T-helper 17 cell (primary cell): ENCODE measurements at places on chromosomes 6 and 20. TPM values are rescaled to one million over a fixed set of nuclear protein-coding genes. Genes with fewer than 3 reads are reported as not detected.

DNA sequence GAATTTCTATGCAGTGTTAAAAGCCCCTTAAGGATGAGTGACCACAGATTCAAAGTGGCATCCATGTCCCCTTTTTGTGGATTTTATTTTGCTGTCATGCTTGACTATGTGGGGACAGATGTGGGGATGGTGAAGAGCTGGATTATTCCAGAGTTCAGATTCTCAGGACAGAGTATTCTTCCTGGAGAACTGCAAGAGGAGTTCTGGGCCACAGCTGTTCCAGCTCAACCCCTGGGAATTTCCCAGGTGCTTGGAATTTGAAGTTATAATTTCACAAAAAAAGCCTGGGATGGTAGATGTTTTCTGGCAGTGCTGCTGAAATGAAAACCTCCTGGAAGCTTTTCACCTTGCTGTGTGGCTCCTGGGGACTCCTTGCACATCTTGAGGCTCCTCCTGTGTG, 671.8 kb upstream of the MARCKS start:
- no peaks in the 10 kb centered on the region for H3K36me3 ChIP-seq
- H3K4me1 ChIP-seq: no peaks in the 10 kb centered on the region
- no peak overlapping the region for H3K27ac ChIP-seq
- DNase-seq: no peak
- H3K4me3 ChIP-seq: no peak overlapping the region

DNA sequence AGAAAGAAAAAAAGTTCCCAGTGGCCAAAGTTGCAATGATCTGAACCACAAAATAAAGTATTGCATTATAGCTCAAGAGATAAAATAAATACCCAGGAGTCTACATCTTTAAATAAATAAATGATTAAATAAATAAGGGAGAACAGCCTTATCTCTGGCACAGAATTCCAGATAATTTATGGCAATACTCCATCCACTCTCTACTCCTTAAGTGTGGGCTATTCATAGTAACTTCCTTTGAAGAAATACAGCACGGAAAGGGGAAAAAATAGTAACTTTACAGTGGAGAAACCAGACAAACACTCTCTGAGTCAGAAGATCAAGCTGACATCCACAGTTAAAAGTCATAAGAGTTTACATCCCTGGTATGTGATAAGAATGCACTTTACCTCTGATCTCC, 11.6 kb downstream of the AURKA start:
- peaks cover 3% of the 10 kb centered on the region for H3K36me3 ChIP-seq
- peaks cover 8% of the 10 kb centered on the region for H3K4me1 ChIP-seq
- no peaks in the 10 kb centered on the region for H3K27me3 ChIP-seq
- DNase-seq: no peak
- H3K27ac ChIP-seq: no peak overlapping the region

- peak overlapping the region; percentile 21 for H3K27ac ChIP-seq
- no peak for DNase-seq
- peaks cover 10% of the 10 kb centered on the region for H3K36me3 ChIP-seq
- no peak overlapping the region for H3K4me3 ChIP-seq
- H3K27me3 ChIP-seq: no peaks in the 10 kb centered on the region
These were observed 36.5 kb downstream of the RARS2 start for GRCh38 chr6:87553159-87553765.

DNA sequence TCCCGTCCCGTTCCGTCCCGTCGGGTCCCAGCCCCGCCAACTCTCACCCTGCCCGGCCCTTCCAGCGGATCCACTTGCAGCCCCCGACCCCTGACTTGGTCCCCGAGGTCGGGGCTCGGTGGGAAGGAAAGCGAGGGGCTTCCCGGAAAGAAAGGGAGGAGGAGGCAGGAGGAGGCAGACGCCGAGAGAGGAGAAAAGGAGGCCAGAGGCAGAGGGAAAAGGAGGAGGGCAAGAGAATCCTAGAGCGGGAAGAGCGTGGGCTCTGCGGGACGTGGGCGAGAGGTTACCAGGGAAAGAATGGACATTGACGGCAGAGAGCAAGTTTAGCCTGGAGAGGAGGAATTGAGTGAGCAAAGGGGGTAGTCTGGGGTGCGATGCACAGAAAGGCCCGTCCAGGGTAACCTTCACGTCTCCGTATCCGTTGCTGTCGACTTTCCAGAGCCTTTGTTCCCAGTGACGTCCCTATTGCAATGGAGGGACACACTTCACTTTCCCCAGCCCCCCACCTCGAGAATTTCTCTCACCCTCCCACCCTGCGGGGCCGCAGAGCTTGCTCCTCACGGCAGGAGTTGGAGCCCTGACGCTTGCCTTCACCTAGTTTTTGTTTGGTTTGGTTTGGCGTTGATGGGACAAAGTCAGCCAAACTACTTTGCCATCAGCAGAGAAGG, 477 bp upstream of the MOXD1 start:
- peaks cover 4% of the 10 kb centered on the region for H3K4me1 ChIP-seq
- H3K4me3 ChIP-seq: peak overlapping the region; percentile 53
- H3K27ac ChIP-seq: no peak overlapping the region
- H3K36me3 ChIP-seq: peaks cover 2% of the 10 kb centered on the region
- no peak for DNase-seq

GRCh38 chr6:40907198-40907701, 131.8 kb downstream of the UNC5CL start:
- no peaks in the 10 kb centered on the region for H3K4me1 ChIP-seq
- H3K27me3 ChIP-seq: peaks cover 36% of the 10 kb centered on the region
- no peak overlapping the region for H3K4me3 ChIP-seq
- H3K27ac ChIP-seq: no peak overlapping the region

DNA sequence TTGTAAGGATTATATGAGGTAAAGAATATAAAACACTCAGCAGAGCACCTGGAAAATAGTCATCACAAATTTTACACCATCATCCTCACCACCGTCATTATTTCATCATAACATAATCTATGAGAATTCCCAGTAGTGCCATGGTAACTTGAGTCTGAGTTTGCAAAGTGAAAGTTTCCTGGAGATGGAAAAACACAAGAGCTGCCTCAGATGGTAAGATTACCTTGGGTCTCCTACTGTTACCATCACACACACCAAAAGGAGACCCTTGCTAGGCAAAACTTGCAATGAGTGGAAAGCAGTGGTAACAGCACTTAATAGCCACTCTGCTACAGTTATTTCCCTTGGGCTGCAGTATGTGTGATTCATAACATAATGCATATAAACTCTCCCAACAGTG, 589.8 kb downstream of the RNF144B start:
- no peak overlapping the region for H3K27ac ChIP-seq
- no peaks in the 10 kb centered on the region for H3K27me3 ChIP-seq
- no peak for DNase-seq
- H3K4me1 ChIP-seq: no peaks in the 10 kb centered on the region
- H3K4me3 ChIP-seq: no peak overlapping the region

DNA sequence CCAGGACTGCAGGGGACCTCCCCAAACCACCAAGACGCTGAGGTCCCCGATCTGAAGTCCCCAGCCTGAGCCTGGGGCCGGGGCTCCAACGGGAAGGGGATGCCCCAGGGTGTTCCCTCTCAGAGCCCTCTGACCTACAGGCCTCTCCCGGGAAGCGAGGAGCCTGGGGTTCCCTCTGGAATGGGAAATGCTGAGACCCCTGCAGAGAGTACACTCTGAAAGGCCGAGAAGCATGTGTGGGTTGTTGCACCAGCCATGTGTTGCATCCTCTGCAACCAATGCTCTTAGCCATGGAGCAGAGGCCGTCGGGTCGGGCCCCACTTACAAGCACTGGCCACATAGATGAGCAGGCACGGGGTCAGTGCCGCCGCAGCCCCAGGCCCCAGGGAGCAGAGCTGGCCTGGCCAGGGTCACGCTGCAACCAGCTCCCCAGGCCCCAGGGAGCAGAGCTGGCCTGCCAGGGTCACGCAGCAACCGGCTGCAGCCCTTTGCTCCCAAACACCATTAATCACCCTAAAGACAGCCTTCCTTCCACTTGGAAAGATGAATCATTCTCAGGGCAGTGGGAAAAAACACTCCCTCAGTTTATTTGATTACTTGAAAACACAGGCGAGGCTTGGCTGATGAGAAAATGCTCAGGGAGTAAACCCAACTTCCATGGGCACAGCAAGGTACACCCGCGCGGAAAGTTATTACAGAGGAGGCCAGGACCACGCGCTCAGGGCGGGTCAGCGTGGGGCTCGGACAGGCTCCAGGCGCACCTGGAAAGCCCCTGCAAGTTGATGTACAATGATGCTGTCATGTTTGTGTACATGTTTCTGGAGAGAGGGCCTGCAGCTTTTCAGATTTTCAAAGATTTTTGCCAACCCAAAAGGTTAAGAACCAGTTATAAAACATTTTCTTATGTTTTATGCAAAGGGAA, 78.0 kb upstream of the AFDN start:
- peaks cover 49% of the 10 kb centered on the region for H3K27me3 ChIP-seq
- H3K27ac ChIP-seq: no peak overlapping the region
- no peak overlapping the region for H3K4me3 ChIP-seq
- H3K4me1 ChIP-seq: no peaks in the 10 kb centered on the region

GRCh38 chr20:41276317-41276751, 41.2 kb downstream of the ZHX3 start:
- H3K27me3 ChIP-seq: no peaks in the 10 kb centered on the region
- H3K4me3 ChIP-seq: no peak overlapping the region
- peaks cover 2% of the 10 kb centered on the region for H3K36me3 ChIP-seq
- H3K4me1 ChIP-seq: peaks cover 2% of the 10 kb centered on the region

- DNase-seq: no peak
- H3K4me3 ChIP-seq: no peak overlapping the region
- H3K4me1 ChIP-seq: no peaks in the 10 kb centered on the region
- H3K27ac ChIP-seq: no peak overlapping the region
These were observed 42.7 kb upstream of the GCNT2 start for GRCh38 chr6:10478187-10479040.

DNA sequence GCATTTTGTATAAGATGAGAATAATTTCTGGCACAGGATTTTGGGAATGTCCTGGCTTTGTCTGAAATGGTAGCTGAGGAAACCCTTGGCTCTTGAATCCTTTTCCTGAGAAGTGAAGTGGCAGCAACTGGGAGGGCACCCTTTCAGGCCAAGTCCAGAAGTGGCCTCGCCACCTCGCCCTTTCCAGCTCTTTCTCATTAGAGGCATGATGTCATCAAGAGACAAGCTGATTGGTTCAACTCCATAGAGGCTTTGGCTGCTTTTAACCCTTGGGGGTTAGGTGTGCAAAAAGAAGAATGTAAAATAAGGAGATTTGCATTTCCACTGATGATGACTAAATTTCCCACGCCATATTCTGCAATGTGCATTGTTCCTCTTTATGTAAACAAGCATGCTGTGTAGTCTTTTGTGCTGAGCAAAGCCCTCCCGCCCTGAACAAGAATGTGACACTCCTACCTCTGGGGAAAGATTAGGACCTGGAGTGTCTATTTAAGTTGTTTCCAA, 116.5 kb downstream of the TCP11 start:
- H3K4me3 ChIP-seq: no peak overlapping the region
- no peaks in the 10 kb centered on the region for H3K27me3 ChIP-seq
- no peak for DNase-seq

DNA sequence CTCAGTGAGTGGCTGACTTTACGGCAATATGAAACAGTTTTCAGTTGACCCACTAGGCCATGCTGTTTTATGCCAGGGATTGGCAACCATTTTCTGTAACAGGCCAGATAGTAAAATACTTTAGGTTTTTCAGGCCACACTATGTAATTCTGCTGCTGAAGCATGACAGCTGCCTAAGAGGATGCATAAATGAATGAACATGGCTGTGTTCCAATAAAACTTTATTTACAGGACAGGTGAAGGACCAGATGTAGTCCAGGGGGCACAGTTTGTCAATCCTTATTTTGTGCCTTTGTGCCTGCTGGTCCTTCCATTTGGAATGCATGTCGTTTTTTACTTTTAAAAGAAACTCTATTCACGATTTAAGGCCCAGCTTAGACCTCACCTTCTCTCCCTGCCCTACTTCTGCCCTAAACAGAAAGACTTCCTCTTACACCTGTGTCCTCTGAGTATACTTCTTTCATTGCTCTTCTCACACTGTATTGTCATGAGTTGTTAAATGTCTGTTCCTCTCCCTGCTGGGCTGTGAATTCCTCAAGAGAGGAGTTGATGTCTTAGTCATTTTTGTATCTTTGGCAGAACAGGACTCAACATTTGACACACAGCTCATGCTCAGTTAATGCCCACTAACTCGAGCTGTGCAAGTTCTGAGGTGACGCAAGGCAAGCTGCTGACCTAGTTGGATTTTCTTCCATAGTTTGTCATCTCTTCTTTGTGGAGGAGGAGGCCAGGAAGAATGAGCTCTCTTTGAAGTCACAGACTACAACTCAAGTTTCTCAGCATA, 90.1 kb upstream of the MAP7 start:
- no peak for DNase-seq

Gene ADGRB3
- total RNA-seq: not detected

Gene RNF182
- total RNA-seq: 0.16 TPM

Gene DPPA5
- not detected for total RNA-seq
